ENCODE measurements at places on chromosomes 3 and 15.

- DNase-seq = no peak
Observed at GRCh38 chr3:43212914-43213611, 73.3 kb upstream of the SNRK start.

DNA sequence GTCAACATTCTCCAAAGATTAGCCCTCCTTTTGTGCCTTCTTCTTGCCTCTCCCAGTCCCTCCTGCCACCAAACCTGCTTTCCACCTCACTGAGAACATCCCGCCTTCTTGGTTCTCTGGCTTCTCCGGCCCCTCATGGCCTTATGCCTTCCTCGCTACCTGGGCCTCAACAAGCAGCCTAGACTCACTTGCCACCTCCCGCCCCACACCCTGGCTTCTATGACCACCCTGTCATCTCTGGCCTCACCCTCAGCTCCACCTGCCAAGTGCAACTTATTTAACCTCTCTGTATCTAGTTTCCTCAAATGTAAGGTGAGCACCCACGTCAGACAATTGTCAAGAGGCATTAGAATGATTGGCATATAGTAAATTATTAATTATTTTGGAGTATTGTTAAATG, 68.8 kb upstream of the MEX3B start:
- no peak for DNase-seq

GRCh38 chr3:54891540-54891897, 36.3 kb downstream of the LRTM1 start:
- peak; percentile 90 for DNase-seq

DNA sequence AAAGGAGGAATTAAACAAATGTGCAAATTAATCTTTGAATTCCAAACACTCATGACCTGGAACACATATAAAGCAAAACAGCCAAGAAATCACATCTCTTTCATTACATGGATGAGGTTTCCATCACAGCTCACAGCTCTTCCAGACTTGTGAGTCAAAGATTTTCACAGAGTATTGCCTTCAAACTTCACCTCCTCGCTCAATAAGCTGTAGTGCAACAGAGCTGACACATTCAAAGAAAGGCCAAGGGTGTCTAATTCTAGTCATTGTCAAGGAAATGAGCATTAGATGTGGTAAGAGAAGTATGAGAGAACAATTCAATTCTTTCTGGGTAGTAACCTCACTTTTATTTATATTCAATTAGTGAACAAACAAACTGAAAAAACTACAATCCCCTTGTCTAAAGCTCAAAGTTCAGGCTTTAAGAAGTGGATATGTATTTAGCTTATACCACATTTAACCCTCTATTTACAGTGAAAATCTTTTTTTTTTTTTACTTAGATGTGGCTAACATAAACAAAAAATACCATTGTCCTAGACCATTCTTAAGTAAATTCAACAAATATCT, 11.9 kb downstream of the WDR72 start:
- no peak for DNase-seq

GRCh38 chr3:156378871-156379270, 176.0 kb downstream of the SSR3 start:
- DNase-seq = no peak

DNA sequence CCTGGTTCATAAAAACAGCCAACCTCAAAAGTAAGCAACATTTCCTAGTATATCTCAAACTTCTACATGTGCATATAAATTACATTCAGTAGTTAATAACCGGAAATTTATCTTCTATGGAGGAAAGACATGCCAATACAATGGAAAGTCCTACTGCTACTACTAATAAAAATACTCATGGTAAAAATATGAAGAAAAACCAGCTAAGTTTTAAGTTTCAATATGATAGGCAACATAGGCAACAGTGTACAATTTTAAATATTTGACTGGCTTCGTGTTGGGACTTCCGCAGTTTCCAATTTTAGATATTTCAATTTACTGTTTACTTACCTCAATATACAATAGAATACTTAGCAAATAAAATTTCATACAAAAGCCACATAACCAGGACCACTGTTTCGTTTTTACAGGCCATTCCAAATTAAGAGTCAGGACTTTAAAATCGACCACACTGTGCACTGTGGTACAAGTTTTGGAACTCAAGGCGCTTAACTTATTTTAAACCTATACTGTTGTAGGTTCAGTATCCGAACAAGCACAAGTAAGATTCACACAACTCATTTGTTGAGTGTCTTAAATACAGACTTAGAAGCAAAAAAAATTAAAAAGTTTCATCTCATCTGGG, 2.9 kb downstream of the NAA50 start:
- no peak for DNase-seq

- DNase-seq = no peak
Observed at GRCh38 chr3:86244905-86245304, 746.0 kb downstream of the VGLL3 start.

DNA sequence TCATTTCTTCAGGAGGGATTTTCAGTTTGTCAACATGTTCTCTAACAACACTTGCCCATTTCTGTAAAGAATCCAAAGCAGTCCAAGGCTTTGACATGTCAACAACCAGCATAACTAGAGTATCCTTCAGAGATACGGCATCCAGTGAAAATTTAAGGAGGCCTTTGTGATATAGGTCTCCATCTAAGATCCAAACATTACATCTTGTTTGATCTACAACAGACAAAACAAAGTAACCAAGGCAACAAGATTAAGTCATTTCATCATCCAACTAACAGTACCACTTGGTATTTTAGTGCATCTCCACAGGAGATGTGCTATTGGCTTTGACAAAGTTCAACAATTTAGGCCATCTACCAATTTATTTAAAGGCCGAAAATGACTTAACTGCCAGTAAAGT, 25.8 kb downstream of the DYNC1LI1 start:
- no peak for DNase-seq

DNA sequence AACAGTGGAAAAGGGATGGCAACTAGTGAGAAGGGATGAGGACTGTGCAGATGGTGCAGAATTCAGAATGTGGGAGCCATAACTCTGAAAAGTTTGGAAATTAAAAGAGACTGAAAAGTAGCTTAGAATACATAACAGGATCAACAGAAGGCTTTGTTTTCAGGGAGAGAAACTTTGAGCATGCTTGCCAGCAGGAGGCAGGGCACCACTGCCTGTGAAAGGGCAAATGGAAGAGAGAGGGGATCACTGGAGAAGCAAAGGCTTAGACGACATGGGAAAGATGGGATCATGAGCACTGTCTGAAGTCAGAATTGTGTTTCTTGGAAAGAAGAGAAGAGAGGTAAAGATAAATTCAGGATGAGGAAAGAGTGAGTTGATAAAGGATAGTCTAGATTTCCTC, 99.6 kb downstream of the ABI3BP start:
- no peak for DNase-seq

GRCh38 chr3:110456438-110457138, 615.0 kb upstream of the NECTIN3 start:
- no peak for DNase-seq

GRCh38 chr3:16132190-16132589, 42.3 kb upstream of the GALNT15 start:
- no peak for DNase-seq

GRCh38 chr3:188796122-188796631, 375.6 kb upstream of the TPRG1 start:
- DNase-seq = peak; percentile 95

DNA sequence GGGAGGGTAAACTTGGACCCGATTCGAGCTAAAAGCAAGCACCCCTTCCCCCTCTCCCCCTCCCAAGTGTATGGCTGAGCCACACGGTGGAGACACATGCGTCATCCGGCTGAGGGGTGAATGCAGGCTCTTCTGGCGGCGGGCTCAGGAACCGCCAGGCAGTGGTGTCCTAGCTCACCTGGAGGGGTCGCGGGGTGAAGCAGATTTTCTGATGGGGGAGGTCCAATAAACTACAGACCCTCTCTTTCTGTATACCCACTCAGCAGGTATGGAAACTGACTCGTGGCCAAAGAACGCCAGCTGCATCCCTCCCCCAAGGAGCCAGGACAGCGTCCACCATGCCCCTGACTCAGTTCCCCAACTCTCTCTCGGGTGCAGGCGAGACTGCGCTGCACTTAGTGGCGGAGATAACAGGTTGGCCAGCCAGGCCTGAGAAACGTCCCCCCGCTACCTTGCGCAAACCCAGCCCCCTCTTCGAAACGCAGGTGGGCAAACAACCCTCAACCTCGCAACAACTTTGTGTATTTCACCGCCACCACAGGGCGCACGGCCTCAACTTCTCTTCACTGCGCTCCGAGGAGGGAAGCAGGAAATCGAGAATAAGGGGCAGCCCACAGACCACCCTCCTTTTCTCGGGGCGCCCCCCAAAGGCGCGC, 1.3 kb downstream of the MAGI1 start:
- no peak for DNase-seq

All from AG09309 (cell line).